ENCODE measurements at places on chromosomes 13 and 19.

GRCh38 chr13:27130979-27131623 lies 40.5 kb downstream of the USP12 start:
- peak; percentile 17 for DNase-seq

DNA sequence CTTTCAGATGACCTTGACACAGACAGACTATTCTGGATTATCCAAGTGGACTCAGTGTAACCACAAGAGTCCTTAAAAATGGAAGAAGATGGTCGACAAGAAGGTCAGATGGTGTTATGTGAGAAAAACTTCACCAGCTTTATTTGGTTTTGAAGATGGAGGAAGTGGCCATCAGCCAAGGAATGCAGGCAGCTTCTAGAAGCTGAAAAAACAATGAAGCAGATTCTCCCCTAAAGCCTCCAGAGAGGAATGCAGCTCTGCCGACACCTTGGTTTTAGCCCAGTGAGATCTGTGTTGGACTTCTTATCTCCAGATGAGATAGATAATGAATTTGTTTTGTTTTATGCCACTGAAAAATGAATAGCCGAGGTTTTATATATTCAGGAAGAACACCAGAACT lies 501.5 kb downstream of the DCT start:
- no peak for DNase-seq

DNA sequence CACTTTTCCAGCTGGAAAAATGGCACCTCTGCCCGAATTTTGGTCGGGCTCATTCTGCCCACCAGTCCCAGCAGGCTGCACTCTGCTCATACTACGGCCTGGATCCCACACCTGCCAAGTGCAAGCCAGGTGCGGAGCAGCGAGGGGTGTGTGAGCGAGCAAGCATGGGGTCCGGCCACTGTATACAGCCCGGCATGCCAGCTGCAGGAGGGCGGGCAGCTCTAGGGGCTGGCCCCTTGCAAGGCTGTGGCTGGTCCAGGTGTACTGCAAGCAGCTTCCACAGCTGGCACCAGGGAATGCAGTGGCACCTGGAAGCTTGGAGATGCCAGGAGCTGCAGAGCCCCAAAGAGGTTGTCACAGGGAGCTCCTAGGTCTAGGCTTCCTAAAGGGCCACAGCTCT lies 2.7 kb upstream of the INTS6 start:
- no peak for DNase-seq

GRCh38 chr13:36251526-36251925 lies 37.2 kb upstream of the SOHLH2 start:
- no peak for DNase-seq

DNA sequence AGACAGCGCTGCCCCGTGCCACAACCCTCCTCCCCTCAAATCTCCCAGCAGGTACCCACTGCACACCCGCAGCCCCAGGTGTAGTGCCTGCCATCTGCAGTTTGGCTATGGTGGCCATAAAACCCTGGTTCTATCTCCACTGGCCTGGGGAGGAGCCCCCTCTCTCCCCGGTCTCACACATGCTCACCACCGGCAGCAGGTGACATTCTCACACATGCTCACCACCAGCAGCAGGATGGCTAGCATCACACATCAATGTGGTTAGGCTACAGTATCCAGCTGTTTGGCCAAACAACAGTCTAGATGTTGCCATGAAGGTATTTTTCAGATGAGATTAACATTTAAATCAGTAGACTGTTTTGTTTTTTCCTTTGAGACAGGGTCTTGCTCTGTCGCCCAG lies 31.1 kb downstream of the ELL start:
- no peak for DNase-seq

GRCh38 chr13:28707629-28708427 lies 10.9 kb downstream of the SLC46A3 start:
- DNase-seq: no peak

GRCh38 chr19:13071444-13072187 lies 31.0 kb downstream of the LYL1 start:
- no peak for DNase-seq

DNA sequence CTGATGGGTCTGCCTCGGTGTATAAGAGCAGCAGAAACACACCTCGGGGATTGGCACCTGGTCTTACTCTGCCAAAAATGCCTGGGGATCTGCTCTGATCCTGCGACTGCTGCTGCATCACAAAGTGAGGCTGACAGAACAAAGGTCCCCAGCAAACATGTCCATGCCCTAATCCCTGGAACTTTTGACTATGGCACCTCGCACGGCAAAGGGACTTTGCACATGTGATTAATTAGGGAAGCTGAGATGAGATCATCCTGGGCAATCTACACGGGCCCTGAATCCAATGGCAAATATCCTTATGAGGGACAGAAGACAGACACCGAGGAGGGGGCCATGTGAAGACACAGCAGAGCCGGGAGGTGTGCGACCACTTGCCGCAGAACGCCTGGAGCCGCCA lies 8.5 kb downstream of the GGACT start:
- no peak for DNase-seq

DNA sequence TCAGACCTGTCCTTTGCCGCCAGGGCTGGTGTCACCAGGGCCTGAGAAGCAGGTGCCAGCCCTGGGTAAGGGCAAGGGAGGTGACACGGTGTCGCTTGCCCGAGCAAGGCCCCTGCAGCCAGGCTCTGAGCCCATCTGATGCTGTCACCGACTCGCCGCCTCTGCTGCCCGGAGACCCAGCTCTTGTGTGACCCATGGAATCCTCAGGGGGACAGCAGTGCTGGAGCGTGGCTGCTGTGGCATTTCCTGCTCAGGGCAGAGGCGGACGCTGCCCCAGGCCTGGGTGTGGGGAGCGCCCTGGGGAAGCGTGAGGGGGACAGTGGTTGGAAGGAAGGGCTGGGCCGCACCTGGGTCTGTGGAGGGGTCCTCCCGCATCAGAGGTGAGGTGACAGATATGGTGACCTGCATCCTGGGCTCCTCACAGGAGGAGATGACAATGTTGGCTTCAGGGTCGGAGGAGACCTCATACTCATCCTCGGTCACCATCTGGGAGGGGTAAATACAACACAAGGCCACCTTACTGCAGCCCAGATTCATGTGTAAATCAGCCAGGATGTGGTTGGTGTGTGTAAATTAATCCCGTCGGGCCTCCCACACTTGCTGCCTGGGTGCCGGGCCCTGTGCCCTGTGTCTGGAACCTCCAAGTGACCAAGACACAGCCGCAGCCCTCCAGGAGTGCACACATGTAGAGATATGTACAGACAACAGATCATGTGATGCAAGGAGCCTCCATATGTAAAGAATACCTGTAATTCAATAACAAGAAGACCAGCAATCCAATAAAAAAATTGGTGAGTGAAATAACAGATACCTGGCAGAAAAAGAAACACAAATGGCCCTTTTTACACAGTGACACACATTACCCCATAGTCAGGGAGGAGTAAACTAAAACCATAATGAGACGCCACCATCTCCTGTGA lies 27.6 kb upstream of the MATK start:
- DNase-seq: no peak

- no peak for DNase-seq
Measured at GRCh38 chr19:41691268-41691970, 3.3 kb upstream of the CEACAM7 start.

DNA sequence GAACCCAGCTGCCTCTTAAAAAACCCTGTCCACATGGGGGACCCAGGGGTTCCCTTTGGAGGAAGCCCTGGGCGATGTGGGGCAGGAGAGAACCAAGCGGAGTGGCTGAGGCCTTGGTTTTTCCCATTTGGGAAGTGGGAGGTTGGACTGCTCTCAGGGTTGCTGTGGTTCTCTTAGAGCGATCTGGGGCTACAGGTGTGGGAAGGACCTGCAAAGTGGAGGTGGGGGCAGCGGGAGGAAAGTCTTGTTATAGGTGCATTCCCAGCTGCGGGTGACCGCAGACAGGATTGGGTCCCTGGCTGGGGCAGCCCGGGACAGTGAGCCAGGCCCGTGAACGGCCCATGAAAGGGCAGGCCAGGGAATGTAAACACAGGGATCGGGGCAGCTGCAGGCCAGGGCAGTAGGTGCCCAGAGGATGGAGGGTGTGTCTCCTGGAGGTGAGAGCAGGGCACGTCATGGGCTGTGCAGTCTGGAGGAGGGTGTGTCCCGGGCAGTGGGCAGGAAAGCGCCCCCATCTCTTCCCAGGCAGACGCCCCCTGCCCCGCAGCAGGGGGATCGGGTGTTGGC lies 814 bp downstream of the SLC25A23 start:
- no peak for DNase-seq
